ENCODE measurements at places on chromosomes 3 and 15.

GRCh38 chr3:149575961-149576564, 81.8 kb downstream of the WWTR1 start:
- peak; percentile 98 for DNase-seq

DNA sequence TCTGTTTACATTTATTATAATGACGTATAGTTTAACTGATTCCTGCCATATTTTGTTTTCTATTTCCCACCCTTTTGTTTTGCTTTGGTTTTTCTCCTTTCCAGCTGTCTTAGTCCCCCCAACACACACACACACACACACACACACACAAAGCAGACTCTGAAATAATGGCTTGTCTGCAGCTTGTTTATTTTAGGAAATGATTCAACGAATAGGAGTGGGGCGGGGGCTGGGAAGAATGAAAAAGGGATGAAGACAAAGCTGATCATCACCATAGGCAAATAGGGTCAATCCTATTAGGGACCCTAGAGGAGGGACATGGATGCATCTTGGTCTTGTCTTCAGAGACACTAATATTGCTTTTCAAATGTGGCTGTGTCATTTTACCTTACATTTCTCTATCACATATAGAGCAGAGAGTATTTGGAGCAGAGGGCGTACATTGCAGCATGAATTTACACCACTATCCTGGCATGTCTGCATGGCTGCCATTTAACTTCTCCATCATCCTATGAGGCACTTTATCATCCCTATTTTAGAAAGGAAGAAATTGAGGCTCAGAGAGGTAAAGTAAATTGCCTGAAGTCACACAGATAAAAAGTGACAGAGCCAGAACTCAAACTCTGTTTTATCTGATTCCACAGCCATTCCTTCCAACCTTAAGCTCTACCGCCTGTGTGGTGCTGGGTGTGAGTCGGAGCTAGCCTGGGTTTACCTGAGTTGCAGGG, 147.2 kb upstream of the TPM1 start:
- DNase-seq: no peak

DNA sequence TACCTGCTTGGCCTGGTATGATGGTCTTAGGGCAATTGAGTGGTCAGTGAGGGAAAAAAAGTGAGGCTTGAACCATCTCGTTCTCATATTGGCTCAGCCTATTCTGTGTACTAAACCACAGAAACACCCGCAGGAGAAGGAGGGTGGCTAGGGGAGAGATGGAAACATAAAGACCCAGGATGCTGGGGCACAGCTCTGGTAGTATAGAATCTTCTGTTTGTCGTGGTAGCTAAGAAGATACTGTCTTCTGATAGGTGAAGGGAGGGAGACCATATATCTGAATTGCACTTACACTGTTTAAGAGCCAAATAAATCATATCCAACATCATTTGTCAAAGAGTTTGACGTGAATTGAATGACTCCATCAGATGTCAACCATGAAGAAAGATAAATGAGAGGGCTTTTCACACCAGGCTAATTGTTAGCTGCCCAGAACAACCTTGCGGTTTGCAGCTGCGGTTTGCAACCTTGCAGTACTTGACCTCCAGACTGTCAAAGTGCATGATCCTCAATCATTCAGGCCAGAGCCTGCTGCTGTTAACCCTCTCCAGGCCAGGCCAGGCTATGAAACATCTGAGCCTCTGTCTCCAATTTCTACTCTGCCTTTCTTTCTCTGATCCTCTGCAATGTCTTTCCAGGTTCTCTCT, 40.9 kb upstream of the PIK3R4 start:
- DNase-seq: no peak

DNA sequence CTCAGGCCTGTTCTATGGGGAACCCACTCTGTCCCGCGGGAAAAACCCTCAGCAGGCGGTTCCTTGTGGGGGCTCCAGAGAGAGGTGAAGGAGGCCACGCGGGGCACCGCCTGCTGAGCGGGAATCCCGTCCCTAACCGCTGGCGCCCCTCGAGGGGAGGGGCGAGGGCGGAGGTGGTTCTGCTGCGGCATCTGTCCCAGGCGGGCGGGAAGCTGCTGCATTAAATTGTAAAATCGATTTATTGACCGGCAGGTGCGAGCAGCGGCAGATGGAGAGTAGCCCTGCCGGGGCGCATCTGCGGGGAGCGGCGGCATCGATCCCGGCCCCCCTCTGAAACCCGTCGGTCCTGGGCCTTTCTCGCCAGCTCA, 3.7 kb upstream of the DLL4 start:
- DNase-seq: no peak

DNA sequence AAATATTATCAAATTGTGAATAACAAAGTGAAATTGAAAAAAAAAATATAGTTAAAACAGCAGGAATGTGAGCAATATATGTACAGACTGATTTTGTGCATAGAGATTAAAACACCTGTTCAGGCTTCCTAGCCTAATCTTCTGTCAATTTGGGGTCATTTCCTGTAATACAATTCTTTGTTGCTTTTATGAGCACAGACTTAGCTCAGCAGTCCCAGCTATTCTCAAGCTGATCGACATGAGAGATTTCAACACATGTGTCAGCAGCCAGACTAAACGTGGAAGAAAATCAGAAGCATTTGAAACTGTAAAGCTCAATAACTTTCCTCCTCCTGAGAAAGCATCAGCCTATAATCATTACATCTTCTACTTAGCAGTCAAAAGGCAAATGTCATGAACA, 1.6 kb upstream of the FHIT start:
- no peak for DNase-seq

DNA sequence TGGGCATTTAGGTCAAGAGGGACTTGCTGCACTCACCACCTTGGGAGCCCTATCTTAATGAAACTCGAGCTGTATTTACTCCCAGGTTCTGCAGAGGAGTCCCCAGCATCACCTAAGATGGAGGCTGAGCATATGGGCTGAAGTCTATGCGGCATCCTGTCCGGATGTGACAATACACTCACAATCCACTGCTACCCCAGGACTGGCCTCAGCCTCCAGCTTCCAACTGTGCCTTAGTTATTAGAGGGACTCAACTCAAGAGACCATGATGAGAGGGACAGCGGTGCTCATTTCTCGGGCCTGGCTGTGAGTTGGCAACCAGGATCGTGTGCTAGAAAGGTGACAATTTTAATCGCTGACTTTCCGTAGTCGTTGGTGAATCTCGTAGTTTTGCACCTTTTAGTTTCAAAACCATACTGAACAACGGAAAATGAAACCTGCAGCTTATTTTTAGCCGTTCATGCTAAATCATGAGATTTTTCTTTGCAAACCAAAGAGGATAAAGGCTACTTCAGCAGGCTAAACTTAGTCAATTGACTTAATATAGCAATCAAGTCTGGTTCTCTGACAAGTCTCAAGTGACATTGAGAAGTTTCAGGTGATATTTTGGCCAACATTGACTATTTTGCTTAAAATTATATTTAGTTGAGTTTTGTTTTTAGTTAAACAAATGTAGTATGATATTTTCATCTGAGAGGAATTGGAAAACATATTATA, 11.1 kb downstream of the ZBTB38 start:
- DNase-seq: no peak

GRCh38 chr3:99269606-99270351, 368.3 kb upstream of the DCBLD2 start:
- no peak for DNase-seq

GRCh38 chr15:25618161-25618560, 179.3 kb upstream of the UBE3A start:
- no peak for DNase-seq

DNA sequence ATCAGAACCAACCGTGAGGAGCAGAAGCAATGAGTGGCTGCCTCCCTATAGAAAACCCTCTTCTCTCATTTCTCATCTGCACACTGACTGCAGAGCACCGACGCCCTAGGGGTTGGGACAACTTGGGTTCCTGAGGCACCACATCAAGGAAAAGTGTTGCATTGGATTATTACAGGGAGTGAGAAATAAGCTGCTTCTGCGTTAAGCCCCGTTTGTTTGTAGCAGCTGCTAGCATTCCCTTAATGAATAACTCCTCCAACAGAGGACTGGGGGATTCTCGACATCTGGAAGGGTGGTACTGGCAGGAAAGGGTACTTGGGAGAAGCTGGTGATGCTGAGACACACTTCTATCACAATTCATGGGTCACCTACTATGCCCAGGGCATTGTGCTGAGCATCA, 25.3 kb upstream of the AGBL1 start:
- no peak for DNase-seq

DNA sequence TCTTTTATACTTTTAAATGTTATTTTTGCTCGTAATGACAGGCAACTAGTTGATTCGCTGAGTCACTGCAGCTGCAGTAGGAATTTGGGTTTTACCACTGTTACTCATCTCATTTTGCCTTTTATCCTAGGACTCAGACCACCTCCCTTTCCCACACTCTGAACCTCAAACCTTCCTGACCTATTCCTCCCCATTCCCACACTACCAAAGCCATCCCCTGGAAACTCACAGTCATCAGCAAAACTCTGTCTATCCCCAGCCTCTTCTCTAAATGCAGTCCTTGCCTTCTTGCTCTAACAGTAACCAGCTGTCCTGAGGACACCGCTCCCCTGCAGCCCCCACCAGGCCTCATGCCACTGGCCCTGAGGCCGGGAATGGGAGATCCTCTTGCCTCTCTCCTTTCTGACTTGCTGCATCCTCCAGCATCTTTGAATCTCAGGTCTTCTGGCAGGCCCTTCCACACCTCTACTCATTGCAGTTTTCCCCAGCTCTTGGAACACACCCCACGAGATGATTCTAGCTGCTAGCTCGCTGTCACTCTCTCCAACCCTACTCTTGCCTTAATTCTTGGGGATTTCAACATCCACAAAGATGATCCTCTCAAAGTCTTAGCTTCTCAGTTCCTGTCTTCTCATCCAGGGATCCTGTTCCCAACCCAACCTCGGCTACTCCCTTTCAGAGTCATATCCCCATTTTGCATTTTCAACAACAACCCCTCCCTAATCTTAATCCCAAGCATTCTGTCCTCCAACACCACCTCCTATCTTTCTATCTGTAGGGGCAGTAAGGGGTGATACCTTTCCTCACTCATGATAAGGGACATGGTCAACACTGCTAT, 55.9 kb upstream of the C3orf80 start:
- DNase-seq: peak; percentile 57

DNA sequence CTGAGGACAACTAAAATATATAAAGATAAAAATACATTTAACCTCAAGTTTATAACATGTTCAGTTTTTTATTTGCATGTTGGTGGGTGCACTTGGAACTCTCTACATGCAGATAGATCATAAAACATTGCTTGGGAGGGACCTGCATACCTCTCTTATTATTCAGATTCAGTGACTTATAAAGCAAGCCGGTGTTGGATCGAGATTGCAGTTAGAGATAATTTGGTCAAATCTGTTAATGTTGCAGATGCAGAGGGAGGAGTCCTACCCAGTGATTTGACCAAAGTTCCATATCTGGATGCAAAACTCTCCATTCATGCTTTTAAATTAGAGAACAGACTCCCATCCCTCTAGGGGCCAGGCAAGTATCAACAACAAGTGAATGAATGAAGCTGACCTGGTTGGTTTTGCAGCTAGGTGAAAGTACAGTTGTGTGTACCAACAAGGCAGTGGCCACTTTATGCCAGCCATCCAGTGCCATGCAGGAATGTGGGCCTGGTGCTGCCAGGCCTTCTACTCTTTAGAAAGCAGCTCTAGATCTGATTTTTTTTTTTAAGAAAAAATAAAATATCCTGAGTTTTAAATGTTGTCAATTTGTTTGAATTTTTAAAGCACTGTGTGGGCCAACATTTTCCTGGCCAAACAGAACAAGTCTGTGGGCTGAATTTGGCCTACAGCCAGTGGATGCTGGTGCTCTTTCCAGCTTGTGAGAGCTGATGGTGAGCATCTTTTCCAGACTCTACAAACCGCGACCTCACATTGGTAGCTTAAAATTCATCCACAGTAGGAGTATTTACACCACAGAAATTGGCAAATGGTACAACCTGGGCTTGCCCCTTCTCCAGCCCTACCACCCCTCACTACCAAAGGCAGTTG, 12.3 kb downstream of the CDIN1 start:
- DNase-seq: no peak

DNA sequence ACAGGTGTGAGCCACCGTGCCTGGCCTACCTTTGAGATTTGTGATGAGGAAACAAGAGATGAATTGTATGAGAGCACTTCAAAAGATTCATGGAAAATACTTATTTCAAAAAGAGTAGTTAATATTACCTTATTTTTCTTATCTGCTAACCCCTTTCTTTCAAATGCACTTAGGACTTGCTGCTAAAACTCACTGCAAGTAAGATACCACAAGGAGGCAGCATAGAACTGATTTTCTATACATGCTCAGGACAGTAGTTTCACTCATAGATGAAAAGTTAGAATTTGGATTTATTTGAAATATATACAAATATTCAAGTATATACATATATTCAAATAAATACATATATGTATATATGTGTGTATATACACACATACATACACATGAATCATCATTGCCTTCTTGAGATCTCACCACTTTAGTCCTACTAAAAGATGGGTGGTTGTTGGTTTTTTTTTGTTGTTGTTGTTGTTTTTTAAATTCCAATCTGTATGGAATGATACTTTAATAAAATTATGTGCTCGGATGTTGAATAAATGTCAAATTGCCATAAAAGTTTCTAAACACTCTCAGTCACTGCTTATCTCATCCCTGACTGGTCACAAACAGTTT, 2.4 kb downstream of the CCNDBP1 start:
- DNase-seq: peak; percentile 84

DNA sequence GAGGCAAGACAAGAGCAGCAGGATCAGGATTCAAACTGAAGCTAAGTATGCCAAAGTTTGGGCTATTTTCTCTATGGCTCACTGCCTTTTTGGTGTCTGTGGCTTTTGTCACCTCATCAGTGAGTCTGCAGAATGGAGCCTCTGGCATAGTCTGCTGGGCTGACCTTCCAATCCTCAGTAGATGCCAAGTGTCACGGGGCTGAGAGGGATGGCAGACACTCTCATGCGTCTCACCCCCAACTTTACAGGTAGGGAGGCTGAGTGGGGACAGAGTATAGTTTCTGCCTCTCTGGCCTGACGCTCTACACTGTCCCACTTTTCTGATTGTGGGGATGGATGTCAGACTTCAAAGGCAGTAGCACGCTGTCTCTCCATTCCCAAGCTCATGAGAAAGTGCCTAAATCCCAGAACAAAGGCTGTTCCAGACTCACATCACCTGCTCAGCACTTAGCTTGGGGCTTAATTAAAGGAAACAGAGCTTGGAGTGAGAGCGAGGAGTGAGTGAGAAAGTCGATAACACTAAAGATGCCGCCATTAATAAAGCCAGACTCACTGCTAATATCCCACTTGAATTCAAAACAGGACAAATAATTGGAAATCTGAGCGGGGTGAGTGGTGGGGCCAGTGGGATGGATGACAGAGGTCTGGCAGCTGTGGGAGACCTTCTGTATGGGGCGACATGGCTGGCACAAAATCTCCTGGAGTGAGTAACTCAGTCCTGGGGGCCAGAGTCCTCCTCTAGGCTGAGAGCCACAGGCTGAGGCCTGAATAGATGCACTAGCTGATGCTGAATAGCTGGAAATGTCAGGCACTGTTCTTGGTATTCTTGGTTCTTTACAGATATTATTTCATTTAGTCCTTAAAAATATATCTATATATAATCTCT, 78.4 kb upstream of the MRPS22 start:
- DNase-seq: no peak

- peak; percentile 74 for DNase-seq
Measured at GRCh38 chr3:31105438-31106077, 211.1 kb upstream of the GADL1 start.

GRCh38 chr3:452221-452620, 255.7 kb downstream of the CHL1 start:
- no peak for DNase-seq

GRCh38 chr15:39213385-39213840, 367.5 kb upstream of the THBS1 start:
- peak; percentile 14 for DNase-seq

All from RKO (cell line).